ENCODE measurements at places on chromosomes 4 and X. TPM values are rescaled to one million over a fixed set of nuclear protein-coding genes. Genes with fewer than 3 reads are reported as not detected.
A peak's percentile ranks its signal among the peaks of the same experiment; 100 is the strongest.

- no peak for DNase-seq
Observed at GRCh38 chr4:127162741-127163140, 470.0 kb upstream of the INTU start.

Gene TRIM2
- 146 TPM for total RNA-seq

DNA sequence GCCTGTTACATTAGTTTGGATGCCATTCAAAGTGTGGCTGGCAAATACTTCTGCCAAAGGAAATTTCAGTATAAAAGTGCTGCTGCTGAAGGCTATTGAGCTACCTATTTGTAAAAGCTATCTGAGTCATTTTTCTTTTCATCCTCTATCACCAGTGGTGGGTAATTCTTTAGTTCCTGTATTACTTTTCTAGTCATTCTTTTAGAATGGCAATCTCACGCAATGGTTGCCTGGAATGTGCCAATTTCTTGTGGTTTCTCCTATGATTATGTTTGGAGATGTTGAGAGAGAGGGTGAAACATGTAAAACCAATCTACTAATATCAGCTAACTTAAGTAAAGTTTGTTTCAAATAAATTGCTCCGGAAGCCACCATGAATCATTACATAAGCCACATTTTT, 685.0 kb downstream of the RAPGEF2 start:
- DNase-seq = no peak

DNA sequence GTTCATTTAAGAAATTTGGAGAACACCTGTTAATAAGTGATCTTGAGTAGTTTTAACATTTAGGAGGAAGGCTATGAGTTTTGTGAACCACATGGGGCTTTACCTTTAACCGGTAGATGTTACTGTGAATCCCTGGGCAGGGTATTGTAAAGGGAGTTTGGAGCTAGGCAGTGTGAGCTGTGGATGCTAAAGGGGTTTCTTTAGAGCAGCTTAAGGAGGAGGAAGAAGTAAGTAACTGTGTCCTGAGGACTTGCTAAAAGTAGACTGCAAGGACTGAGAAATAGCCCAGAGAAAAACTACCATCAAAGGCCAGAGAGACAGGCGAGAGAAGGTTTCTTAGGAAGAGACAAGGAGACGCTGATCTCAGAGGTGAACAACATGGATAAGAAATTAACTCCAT, 5.6 kb downstream of the RHOH start:
- DNase-seq = no peak

- DNase-seq = no peak
Observed at GRCh38 chrX:107775000-107775733, 420 bp downstream of the TSC22D3 start.

Gene FAM184B
- total RNA-seq = not detected

DNA sequence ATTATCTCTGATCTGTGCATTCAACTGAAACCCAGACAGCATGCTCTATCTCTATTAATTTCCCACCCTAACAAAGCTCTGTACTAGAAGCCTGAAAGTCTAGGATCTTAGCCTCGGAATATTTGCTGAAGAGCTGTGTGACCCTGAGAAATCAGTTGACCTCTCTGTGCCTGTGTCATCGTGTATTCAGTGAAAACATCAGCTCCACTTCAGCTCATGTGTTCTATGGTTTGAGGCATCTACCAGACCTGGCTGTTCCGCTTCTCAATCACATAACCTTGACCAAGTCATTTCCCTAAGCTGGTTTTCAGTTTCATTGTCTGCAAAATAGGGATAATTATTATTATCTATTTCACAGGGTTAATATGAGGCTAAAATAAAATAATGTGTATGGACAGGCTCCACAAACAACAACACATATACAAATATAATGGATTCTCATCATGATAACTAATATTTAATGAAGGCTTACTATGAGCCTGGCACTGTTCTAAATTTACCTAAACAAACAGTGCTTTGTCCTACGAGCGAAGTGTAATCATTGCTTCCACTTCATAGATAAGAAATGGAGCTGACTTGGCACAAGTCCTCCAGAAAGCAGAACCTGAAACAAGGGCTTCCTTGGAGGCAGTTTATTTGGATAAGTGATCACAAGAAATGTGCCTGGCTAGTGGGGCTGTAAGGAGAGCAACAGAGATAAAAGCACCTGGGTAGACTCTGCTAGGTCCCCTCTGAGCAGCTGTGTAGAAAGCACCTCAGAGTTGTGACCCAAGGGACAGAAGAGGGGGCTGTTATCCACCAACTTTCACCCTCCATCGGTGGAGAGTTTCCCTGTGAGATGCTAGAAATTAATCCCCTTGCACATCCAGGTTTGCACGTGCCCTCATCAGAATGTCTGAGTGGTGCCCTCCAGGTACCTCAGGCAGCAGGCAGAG, 356.9 kb downstream of the RAB28 start:
- peak; percentile 18 for DNase-seq

DNA sequence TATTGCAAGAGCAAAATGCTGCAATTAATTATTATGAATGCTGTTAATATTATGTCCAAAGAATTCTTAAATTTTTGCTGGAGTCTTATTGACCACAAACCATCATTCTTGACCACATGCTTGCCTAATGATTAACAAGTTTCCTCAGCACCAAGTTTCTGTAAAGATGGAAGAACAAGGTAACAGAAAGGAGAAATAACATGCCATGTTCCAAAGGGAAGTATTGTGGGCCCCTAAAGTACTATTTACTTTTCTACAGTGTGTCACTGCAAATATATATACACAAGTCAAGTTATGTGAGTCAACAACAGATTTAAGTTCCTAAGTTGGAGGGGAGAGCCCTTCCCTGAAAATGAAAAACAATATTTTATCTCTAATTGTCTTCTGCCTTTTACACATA, 20.6 kb downstream of the FAM47E start:
- no peak for DNase-seq

Gene MAGEE2
- total RNA-seq = 0.43 TPM

Gene CYSLTR1
- total RNA-seq = 3.5 TPM

Gene NWD2
- total RNA-seq = 0.09 TPM

Gene PAGE2B
- total RNA-seq = not detected

DNA sequence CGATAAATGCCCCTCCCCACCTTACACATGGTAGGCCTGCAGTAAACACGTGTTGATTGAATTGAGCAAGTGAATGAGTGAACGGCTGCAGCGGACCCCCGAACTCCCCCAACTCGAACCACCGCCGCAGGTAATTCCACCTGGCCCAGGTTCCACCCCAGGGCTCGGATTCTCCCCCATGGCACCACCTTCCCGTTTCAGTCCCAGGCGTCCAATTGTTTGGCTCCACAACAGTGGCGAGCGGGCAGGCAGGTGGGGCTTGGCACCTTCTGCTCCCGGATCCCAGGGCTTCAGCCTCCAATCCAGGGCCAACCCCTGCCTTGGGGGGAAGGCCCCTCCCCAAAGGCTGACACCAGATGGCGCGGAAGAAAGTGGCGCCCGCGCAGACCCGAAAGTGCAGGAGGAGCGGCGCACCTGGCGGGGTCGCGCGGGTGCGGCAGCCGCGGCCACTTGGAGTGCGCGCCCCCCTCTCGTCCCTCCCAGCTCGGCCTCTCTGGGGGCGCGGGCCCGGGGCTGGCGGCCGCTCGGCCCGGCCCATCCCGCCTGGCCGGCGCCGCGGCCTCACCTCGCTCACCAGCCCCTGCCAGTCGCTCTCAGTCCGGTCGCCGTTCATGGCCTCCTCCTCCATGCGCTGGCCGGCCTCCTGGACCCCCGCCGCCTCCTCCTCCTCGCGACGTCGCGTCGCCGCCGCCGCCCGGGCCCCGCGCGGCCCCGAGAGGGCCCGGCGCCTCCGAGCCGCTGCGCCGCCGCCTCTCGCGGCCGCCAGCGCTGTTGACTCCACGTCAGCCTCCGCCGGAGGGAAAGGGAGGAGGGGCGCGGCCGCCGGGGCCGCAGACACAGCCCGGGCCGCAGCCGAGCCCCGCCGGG, at the start of gene CCDC149:
Gene CCDC149, minus strand, starts transcription at position 791 of the 867 bp plus-strand sequence. Its CDS starts 178 bp downstream, at position 613.
- peak; percentile 78 for DNase-seq

DNA sequence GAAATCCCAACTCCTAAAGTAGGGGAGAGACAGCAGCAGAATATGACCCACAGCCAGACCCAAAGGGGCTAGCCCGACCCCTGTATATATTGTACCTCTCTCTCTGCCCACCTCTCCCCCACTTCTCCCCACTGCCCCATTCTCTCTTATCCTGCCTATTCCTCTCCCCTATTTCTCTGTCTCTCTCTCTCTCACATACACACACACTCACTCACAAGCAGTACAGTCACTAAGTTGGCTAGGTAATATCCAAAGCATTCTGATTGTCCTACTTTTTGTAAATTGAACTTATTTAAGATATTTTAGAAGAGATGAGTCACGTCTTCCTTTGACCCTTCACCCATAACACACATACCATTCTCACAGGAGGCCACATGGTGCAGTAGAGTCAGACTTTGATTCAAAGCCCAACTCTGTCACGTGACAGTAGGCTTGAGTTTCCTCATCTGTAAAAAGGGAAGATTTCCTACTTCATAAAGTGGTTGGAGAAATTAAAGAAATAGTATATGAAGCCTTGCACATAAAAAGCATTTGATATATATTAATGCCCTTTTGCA, 29.5 kb downstream of the SRPX2 start:
- no peak for DNase-seq

DNA sequence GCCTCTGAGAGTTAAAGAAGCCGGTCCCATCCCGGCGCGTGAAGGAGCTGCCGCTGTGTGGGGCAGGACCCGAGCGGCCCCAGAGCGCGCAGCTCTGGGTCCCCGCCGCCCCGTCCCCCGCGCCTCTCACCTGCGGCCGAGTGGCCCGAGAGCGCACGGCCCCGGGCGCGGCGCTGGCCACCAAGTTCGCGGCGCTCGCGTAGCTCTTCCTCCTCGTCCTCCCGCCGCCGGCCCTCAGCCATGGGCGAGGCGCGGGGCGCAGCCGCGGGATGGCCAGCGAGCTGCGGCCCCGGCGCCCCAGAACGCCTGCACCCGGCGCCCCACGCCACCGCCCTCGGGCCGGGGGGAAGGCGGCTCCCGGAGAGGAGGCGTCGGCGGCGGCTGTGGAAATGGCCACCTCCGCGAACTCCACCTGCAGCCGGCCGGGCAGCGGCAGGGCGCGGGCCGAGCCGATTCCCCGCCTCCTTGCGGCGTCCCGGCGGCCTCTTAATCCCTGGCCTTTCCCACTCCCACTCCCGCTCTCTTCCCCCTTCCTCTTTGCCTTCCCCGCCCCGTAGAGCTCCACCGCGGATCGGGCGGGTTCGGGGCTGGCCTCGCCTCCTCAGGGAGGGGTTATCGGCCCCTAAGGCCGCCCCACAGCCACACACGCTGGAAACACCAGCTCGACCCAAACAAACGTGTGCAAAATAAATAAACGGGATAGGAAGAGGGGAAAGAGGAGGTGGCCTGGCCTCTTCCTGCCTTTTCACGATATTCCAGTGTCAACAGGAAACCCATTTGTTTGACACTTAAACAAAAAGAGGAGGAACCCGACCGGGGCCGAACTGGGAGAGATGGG, at the start of gene SH3D19:
Gene SH3D19, minus strand, starts transcription at position 495 of the 838 bp plus-strand sequence. Its CDS starts 253 bp downstream, at position 242.
- peak; percentile 69 for DNase-seq

DNA sequence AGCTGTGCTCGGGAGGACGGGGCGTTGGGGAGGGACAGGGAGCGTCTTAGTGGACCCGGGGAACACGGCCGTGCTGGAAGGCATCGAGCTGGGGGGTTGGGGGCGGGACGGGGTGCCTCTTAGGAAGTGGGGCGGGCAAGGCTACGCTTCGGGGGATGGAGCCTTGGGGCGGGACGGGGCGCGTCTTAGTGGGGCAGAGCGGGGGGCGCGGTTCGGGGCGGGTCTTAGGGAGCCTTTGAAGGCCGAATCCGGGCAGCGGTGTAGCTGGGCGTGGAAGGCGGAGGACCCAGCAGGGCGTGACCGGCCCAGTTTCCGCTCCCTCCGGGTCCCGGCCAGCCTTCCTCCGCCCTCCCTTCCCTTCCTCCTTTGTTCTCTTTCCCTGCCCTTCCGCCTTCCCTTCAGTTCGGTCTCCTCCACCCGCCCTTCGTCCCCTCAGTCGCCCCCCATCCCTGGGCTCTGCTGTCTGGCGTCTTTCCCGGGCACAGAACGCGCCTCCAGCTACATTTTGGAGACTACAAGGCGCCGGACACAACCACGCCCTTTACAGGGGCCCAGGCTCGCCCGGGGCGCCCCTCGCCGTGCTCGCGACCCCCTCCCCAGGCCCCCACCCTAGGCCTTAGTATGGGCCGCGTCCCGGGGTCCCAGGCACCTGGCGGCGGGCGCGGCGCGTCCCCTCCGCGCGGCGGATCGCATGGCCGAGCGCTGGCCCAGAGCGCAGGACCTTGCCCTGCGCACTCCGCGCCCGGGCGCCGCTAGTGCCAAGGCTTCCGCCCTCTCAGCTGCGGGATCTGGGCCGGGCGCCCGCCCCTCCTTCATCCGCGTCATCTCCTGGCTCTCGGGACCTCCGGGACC, at the start of gene ARSD:
Gene ARSD, minus strand, starts transcription at position 757 of the 852 bp plus-strand sequence. Its CDS starts 64 bp downstream, at position 693.
- peak; percentile 92 for DNase-seq

GRCh38 chr4:94346541-94346940, 3.9 kb upstream of the HPGDS start:
- no peak for DNase-seq

GRCh38 chrX:51456246-51456645, 40.1 kb downstream of the NUDT11 start:
- DNase-seq = no peak

Gene MAGED4
- 48.7 TPM for total RNA-seq

GRCh38 chrX:109643687-109644086, 18.7 kb upstream of the KCNE5 start:
- DNase-seq = no peak

Gene TSPAN7
- 27.3 TPM for total RNA-seq

Gene TMEM271
- not detected for total RNA-seq

- DNase-seq = no peak
Observed at GRCh38 chr4:120348948-120349347, 282.3 kb upstream of the MAD2L1 start.

Gene SORBS2
- 184 TPM for total RNA-seq

DNA sequence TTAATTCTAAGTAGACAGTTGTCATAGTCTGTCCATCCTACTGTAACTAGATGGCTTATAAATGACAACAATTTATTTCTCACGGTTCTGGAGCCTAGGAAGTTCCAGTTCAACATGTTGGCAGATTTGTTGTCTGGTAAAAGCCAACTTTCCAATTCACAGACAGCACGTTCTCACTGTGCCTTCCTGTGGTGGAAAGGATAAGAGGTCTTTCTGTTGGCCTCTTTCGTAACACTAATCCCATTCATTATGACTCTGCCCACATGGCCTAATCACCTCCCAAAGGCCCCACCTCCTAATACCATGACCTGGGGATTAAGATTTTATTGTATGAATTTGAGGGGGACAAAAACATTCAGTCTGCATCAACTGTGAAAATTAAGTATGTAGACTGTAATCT, 83.2 kb downstream of the GALNTL6 start:
- DNase-seq = no peak

Gene SFRP2
- total RNA-seq = 34.0 TPM

DNA sequence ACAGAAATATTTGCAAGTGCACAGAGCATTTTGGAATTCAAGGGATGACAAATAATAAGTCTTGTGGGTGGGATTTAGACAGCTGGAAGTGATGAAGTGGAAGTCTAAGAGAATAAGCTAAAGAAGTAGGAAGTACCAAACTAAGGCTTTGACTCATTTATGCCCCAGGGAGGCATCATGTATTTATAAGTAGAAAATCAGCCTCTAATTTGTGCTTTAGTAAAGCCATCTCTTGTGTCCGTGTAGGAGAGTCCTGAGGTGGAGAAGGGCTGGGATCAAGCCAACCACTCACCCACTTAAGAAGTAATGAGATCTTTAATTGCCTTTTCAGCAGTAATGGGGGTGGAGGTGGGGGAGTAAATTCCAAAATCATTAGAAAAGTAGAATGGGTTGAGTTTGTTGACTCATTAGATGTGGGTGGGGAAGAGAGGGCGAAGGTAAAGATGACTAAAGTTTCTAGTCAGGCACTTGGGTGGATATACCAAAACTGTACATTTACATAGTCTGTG, 356.7 kb downstream of the STIM2 start:
- DNase-seq = no peak

- DNase-seq = no peak
Observed at GRCh38 chrX:113741744-113742143, 842.1 kb upstream of the HTR2C start.

Gene MGST2
- total RNA-seq = 194 TPM

- no peak for DNase-seq
Observed at GRCh38 chrX:154059729-154060245, 37.7 kb downstream of the MECP2 start.

Data from mucosa of gallbladder (tissue), 1 donor.